ENCODE measurements at places on chromosomes 13 and 19. TPM values are rescaled to one million over a fixed set of nuclear protein-coding genes. Genes with fewer than 3 reads are reported as not detected.

The IER2 gene
- 26.4 TPM for total RNA-seq

DNA sequence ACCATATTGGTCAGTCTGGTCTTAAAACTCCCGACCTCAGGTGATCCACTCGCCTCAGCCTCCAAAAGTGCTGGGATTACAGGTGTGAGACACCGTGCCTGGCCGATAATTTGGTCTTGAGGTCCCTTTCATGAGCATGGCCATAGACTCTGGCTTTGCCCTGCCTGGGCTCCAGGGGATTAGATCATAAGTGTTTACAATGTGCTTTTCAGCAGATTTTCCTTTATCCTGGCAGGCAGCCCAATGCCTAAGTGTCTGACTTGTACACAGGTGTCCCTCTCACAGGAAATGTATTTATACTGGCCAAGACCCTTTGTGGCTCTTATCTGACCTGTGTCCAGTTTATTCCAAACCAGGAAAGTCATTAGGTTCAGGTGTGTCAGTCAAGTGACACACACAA lies 15.9 kb downstream of the BCAM start:
- no peak for DNase-seq

The B3GNT3 gene
- not detected for total RNA-seq

The KRTDAP gene
- total RNA-seq, result not detected

DNA sequence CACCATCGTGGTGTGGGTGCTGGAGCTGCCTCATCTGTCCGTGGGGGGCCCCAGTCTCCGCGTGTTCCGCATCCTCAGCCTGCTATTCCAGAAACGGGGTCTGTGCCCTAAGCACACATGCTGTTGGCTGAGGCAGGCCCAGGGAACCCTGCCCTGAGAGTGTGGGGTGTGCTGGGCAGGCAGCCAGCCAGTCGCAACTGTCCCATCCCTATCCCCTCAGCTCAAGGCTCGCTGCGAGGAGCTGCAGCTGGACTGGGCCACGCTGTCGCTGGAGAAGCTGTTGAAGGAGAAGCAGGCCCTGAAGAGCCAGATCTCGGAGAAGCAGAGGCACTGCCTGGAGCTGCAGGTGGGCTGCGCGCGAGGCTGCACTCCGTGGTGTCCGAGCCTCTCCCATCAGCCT lies 21.9 kb downstream of the PLEKHJ1 start:
- peak; percentile 13 for DNase-seq

- peak; percentile 33 for DNase-seq
Observed at GRCh38 chr13:74040200-74040599, 94.0 kb downstream of the KLF12 start.

GRCh38 chr13:42377640-42378382 lies 105.9 kb downstream of the AKAP11 start:
- DNase-seq, result no peak

Measured in fibroblast of lung (primary cell).